ENCODE measurements at places on chromosomes 5 and 9.
A peak's percentile ranks its signal among the peaks of the same experiment; 100 is the strongest.

DNA sequence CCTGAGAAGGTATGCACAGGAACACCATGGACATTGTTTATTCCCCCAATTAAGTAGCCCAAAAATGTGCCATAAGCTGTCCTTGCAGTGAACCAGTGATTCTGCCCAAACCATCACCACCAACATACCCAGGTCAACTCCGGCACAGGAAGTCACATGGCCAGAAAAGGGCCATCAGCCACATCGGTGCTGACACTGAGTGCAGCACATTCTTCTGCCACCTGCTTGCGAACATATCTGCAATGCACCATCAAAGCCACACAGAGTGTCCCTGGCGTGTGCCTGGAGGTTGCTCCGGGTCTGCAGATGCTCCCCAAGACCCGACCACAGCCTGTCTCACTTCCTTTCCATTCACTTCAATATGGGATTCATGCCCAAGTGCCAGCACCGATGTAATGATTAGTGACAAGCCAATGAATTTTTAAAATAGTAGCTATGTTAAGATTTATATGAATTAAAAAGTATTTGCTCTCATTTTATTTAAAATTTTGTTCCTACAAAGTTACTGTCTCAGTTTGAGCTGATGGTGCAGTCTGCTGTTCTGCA is 37.6 kb downstream of the SYK start:
- no peak for DNase-seq

- no peak for DNase-seq
Measured at GRCh38 chr9:80720579-80720978, 968.8 kb downstream of the TLE1 start.

- DNase-seq, result no peak
Measured at GRCh38 chr9:127720031-127720864, 4.4 kb downstream of the TTC16 start.

- peak; percentile 20 for DNase-seq
Measured at GRCh38 chr9:89358985-89359384, 40.7 kb downstream of the SECISBP2 start.

DNA sequence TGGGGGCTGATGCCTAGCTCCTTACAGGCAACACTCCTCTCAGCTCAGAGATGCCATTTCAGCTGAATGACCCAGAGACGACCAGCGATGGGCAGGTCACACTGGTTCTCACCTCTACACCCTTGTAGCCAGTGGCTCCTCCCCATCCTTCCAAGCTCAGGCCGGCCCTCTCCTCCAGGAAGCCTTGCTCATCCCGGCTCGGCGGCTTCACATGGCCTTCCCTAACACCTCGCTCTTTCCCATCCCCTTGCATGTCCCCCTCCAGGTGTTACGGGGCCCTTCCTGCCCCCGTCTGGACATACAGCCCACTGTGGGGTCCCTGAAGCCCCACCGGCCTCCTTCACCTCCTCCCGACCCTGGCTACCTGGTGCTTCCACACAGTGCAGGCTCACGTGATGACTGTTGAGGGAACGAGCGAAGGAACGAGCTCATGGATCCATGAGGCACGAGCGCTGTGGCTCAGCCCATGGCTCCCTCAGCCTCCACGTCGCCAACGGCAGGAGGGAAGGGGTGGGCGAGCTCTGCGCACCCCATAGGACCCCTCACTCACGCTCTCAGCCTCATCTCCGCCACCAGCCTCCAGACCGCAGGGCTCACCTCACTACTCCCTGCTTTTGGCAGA is 45.7 kb downstream of the SARDH start:
- no peak for DNase-seq

DNA sequence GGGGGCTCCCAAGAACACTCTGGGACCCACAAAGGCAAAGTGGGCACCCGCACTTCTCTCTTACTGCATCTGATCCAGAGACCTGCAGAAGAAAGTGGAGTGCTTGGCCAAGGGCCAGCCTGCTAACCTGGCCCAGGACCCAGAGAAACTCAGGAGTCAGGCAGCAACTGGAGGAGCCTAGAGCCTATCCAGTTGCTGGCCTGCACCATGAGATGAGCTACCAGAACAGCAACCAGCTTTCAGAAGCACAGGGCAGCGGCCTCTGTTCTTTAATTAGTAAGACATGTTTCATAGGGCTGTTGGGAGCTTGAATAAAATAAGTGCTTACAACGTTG is 298.3 kb downstream of the GADD45G start:
- DNase-seq, result no peak

GRCh38 chr5:73256862-73257261 is 83.9 kb downstream of the TMEM174 start:
- DNase-seq, result no peak

GRCh38 chr9:71763832-71764231 is 4.5 kb downstream of the CEMIP2 start:
- no peak for DNase-seq

- no peak for DNase-seq
Measured at GRCh38 chr5:2300861-2301574, 418.3 kb upstream of the IRX4 start.

DNA sequence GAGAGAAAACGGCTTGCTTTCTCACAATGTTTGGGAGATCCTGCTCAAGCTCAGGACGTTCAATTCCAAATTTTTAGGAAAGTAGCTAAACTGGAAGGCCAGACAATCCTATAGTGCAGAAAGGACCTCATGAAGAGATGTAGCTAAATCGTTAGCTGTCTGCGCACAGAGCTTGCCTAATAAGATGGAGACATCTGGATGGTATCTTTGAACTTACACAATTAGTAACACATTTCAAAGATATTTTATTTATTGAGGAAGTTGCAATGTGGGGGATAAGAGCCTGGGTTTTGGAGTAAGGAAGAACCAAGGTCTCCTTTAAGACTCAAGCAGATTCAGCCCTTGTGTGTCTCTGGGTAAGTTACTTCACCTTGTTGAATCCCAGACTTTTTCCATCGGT is 28.6 kb upstream of the RAB14 start:
- DNase-seq, result no peak

DNA sequence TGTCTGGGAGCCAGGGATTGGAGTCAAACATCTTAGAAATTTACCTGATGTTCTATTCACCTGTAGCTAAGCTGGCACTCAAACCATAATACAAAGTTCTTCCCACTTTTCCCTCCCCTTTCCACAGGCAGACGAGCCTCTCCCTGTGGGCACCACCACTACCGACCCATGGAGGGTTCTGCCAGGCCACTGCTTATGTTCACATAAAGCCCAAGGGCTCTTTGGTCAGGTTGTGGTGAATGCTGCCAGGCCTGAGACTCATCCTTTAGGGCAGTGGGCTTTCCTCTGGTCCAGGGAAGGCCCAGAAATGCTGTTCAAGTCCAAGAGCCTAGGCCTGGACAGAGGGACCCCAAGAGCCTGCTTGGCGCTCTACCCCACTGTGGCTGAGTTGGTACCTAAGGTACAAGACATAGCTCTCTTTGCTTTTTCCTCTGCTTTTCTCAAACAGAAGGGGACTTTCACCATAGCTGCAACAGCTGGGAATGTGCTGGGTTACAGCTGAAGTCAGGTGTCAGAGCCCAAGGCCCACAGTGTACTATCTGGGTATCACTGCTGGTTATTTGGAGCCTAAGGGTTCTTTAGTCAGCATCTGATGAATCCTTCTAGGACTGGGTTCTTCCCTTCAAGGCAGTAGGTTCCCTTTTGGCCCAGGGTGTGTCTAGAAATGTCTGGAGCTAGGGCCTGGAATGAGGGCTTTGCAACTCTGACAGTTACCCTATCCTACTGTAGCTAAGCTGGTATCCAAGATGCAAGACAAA is 620.1 kb downstream of the TLE1 start:
- no peak for DNase-seq

DNA sequence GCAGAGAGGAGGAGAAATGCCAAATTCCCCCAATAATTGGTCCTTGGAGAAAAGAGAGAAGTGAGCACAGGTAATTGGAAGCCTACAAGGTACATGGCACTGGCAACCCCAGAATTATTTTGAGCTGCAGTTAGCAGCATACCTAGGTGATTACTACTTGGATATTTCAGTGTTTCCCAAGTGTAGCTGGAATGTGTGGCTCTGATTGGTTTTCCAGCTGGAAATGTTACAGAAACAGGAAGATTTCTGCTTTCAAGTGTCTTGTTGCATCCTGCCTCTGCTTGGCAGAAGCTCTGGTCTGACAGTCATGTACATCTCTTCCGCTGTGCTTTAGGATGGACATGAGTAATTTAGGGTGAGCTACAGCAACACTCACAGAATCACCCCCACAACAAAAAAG is 262.1 kb downstream of the ENC1 start:
- DNase-seq, result no peak

- DNase-seq, result peak; percentile 43
Measured at GRCh38 chr9:105401651-105402050, 46.2 kb upstream of the FSD1L start.

DNA sequence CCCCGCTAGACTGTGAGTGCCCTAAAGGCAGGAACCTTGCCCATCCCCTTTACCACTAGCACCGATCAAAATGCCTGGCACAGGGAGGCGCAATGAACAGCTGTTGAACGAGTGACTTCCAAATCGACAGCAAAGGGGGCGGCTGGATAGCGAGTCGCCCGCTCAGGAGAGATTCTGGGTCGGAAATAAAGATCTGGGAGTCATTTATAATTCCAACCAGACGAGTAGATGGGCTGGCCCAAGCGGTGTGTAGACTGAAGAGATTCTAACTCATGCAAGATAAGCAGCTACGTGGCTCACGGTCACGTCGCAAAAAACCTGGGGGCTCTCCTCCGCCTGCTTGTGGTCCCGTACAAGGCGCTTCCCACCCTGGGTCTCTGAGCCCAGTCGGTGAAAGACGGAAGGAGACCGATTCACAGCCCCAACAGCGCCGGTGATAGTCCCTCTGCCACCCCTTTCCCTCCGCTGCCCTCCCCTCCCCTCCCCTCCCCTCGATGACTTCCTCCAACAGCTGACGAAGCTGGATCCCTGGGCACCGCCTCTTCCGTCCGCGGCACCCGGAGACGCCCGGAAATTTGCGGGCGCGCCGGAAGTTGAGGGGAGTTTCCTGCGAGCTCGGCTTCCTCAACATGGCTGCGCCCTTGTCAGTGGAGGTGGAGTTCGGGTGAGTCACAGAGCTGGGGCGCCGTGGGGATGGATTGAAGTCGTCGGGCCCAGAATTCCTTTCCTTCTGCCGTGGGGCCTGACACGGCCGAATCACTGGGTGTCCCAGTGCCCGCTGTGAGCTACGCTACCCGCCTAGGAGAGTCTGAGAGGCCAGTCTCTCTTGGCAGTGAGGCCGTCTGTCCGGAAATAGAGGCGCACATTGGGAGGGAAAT is at the start of gene URM1:
Gene URM1, plus strand, starts transcription at position 623 of the 878 bp plus-strand sequence. Its CDS starts 7 bp downstream, at position 630.
- peak; percentile 94 for DNase-seq

DNA sequence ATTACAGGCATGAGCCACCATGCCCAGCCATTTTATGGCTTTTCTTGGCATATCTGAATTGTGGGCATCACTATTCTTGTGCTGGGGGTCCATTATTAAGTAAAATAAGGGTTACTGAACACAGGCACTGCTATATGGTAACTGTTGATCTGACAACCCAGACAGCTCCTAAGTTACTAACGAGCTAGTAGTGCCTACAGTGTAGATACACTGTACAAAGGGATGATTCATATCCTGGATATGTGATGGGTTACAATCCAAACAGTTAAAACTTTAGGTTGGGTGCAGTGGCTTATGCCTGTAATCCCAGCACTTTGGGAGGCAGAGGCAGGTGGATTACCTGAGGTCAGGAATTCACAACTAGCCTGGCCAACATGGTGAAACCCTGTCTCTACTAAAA is 4.3 kb downstream of the CD14 start:
- DNase-seq, result no peak

- DNase-seq, result no peak
Measured at GRCh38 chr5:44536650-44537260, 147.5 kb upstream of the FGF10 start.

GRCh38 chr9:130058154-130058553 is 4.4 kb downstream of the GPR107 start:
- no peak for DNase-seq

- DNase-seq, result no peak
Measured at GRCh38 chr9:132804576-132805295, 73.3 kb downstream of the AK8 start.

- DNase-seq, result no peak
Measured at GRCh38 chr9:982394-983230, 6.2 kb downstream of the DMRT3 start.

GRCh38 chr9:120851449-120851848 is 8.7 kb upstream of the PSMD5 start:
- DNase-seq, result no peak

GRCh38 chr5:125654392-125654791 is 768.8 kb upstream of the GRAMD2B start:
- DNase-seq, result no peak

GRCh38 chr9:97941323-97941722 is 3.4 kb upstream of the HEMGN start:
- no peak for DNase-seq

DNA sequence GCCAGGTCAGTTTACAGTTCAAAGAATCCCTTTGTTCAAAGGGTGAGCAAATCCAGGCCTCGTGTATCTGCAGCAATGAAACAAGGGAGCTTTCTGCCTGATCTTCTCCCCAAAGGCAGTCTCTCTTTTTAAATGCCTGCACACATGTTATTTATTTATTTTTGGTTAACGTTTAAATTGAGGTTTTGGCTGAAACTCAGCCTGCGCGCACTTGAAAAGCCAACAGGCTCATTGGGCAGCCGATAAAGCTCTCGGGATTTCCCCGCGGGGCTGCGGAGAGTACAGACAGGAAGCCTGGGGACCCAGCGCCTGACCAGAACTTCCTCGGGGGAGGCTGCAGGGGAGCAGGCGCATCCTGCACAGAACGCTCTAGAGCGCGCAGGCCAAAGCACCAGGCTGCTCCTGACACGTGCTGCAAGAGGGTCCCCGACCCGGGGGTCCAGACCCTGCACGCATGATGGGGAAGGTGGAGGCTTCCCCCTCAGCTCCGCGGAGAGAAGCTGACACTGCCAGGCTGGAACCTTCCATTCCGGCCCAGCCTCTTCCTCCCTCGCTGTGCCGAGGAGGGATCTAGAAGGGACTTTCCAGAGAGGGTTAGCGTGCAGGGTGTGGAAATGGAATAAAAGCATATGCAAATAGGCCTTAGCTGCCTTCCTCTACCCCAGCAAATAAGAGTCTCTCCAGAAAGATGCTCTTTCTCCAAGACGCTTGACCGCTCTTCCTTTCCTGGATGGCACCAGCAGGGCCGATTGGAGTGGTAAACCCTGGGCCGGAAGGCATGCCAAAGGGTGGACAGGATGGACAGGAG is 46.1 kb downstream of the PTTG1 start:
- DNase-seq, result no peak

- no peak for DNase-seq
Measured at GRCh38 chr5:154576429-154576806, 98.4 kb upstream of the HAND1 start.

DNA sequence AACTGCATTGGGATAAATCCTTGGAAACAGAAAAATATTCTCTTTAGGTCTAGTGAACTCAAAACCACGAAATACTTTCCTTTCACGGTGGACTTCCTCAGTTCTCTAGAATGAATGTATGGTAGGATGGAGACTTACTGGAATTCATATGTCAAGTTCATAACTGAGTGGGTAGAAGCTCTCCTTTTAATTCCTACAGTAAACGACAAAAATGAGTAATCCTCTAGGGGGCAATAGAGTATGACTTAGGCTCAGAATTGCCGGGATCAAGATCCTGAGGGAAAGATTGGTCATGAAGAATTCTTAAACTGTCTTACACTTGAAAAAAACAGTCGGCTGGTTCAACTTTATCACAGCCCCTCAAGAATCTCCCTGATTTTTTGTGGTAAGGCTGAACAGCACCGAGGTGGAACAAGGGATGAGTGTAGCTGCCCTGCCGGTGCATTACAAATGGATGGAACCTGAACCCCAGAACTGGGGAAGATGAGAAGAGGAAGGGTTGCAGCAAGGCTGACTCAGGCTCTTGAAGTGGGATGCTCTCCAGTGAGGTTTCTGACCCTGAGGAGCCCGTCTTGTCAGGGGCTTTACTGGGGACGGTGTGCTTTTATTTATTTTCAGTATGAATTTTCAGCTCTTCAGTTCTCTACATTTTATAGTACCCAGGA is 14.0 kb upstream of the LOX start:
- no peak for DNase-seq

Data from D721Med (cell line).